Neural progenitor cell (in vitro differentiated cells): ENCODE measurements at places on chromosomes 1 and 21.

DNA sequence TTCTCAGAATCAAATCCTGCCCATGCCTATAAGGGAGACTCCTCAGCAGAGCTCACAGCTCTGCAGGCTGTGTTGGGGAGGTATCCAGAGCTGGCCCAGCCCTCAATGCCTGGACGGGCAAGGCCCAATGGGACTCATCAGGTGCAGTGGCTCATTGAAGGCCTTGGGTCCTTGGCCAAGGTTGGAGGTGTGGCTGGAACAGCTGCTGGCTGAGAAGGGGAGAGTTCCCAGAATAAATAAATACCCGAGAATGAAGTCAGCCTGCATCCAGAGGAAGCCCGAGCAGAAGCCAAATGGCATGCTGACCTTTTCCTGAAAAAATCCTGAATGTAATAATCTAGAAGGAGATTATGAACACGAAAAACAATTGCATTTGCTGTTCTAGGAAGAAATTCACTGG lies 25.2 kb upstream of the IKBKE start:
- no peak for DNase-seq

GRCh38 chr1:54051933-54052430 lies 1.0 kb downstream of the TMEM59 start:
- no peak for DNase-seq

- DNase-seq: no peak
These were observed 19.7 kb downstream of the TP53BP2 start for GRCh38 chr1:223825767-223826748.

DNA sequence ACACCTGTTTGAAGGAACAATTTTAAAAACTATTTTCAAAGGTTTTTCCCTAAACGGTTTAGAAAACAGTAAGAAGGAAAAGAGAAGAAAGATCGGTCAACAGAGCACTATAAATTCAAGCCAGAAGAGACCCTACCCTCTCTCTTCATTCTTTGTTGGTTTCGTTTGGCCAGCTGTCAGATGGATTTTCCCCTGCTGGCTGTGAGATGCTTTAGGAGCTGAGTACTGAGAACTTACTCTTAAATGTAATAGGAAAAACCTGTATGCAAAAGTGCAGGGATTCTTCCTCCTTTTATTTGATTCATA lies 1.3 kb upstream of the TXNIP start:
- no peak for DNase-seq

DNA sequence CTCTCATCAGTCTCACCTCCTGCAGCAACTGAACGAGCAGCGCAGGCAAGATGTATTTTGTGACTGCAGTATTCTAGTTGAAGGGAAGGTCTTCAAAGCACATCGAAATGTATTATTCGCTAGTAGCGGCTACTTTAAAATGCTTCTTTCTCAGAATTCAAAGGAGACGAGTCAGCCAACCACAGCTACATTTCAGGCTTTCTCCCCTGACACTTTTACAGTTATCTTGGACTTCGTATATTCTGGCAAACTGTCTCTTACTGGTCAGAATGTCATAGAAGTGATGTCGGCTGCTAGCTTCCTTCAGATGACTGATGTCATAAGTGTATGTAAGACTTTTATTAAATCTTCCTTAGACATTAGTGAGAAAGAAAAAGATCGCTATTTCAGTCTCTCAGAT lies 53.7 kb downstream of the ZBTB8A start:
- DNase-seq: no peak

GRCh38 chr1:161019751-161020495 lies 1.0 kb downstream of the F11R start:
- peak; percentile 74 for DNase-seq

DNA sequence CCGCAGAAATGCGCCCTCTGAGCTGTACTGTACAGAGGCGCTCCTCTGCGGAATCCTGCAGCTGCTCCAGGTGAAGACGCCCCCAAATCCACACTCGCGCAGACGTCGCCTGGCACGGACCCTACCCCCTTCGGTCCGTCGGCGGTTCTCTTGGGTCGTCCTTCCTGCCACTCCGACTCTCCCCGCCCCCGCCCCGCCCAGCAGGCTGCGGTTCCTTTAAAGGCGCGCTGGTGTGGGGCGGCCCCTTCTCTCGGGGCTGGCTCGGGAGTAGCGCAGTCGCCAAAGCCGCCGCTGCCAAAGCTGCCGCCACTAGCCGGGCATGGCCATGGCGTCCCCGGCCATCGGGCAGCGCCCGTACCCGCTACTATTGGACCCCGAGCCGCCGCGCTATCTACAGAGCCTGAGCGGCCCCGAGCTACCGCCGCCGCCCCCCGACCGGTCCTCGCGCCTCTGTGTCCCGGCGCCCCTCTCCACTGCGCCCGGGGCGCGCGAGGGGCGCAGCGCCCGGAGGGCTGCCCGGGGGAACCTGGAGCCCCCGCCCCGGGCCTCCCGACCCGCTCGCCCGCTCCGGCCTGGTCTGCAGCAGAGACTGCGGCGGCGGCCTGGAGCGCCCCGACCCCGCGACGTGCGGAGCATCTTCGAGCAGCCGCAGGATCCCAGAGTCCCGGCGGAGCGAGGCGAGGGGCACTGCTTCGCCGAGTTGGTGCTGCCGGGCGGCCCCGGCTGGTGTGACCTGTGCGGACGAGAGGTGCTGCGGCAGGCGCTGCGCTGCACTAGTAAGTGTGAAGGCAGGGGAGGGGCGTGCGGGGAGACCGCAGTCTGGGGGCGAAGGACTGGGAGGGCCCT lies at the start of gene RASSF5:
TSS of gene RASSF5 (plus strand) at position 248 of the 846 bp plus-strand sequence. CDS start at position 320, 72 bp downstream.
- DNase-seq: peak; percentile 81

GRCh38 chr1:229002037-229002436 lies 266.8 kb downstream of the RHOU start:
- no peak for DNase-seq

- DNase-seq: no peak
These were observed 474.6 kb downstream of the MATN1 start for GRCh38 chr1:30248774-30249173.

GRCh38 chr1:59948990-59949389 lies 22.4 kb upstream of the CYP2J2 start:
- no peak for DNase-seq

GRCh38 chr1:7043719-7044535 lies 258.7 kb downstream of the CAMTA1 start:
- DNase-seq: peak; percentile 19
